Left lung (tissue), 14 donors: ENCODE measurements at places on chromosomes 2 and 18. TPM values are rescaled to one million over a fixed set of nuclear protein-coding genes. Genes with fewer than 3 reads are reported as not detected.

The IL37 gene
- 0.26 TPM for polyA plus RNA-seq

The ABHD3 gene
- 22.1 TPM for polyA plus RNA-seq

The STARD6 gene
- not detected for polyA plus RNA-seq

The NCL gene
- polyA plus RNA-seq = 988 TPM

The NT5C1B gene
- 1.9 TPM for polyA plus RNA-seq

The NXPH2 gene
- polyA plus RNA-seq = 1.1 TPM

The INPP5D gene
- 15.5 TPM for polyA plus RNA-seq

- no peak overlapping the region for H3K4me3 ChIP-seq
- H3K4me1 ChIP-seq = no peaks in the 10 kb centered on the region
- H3K27ac ChIP-seq = peak overlapping the region; percentile 35
- DNase-seq = no peak
Measured at GRCh38 chr18:74841248-74841647, 243.6 kb downstream of the ZNF407 start.

DNA sequence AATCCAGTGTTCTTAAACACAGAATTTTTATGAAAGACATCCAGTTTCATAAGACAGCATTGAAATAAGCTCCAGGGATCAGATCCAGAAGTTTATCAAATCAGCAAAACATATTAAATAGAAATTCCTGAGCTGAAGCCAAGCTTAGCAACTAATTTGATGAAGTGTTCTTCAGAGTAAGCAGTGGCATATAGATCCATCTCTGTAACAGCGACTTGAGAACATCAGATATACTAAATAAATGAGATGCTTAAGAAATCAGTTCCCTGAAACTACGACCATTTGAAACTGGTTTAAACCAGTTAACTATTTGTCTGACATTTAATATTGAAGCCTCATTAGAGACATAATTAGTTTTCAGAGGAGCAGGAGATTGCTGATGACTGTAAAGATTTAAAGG lies 34.1 kb downstream of the PPP1R1C start:
- H3K27ac ChIP-seq = no peak overlapping the region
- H3K4me3 ChIP-seq = no peak overlapping the region
- no peaks in the 10 kb centered on the region for H3K4me1 ChIP-seq
- DNase-seq = no peak

GRCh38 chr2:141497272-141497671 lies 633.5 kb downstream of the LRP1B start:
- H3K4me1 ChIP-seq = no peaks in the 10 kb centered on the region
- no peak overlapping the region for H3K4me3 ChIP-seq
- no peaks in the 10 kb centered on the region for H3K36me3 ChIP-seq
- H3K27ac ChIP-seq = no peak overlapping the region
- DNase-seq = no peak
- no peaks in the 10 kb centered on the region for H3K27me3 ChIP-seq

- H3K4me3 ChIP-seq = no peak overlapping the region
- H3K27me3 ChIP-seq = no peaks in the 10 kb centered on the region
- peak; percentile 2 for DNase-seq
Measured at GRCh38 chr18:52288403-52289004, 51.5 kb upstream of the DCC start.

DNA sequence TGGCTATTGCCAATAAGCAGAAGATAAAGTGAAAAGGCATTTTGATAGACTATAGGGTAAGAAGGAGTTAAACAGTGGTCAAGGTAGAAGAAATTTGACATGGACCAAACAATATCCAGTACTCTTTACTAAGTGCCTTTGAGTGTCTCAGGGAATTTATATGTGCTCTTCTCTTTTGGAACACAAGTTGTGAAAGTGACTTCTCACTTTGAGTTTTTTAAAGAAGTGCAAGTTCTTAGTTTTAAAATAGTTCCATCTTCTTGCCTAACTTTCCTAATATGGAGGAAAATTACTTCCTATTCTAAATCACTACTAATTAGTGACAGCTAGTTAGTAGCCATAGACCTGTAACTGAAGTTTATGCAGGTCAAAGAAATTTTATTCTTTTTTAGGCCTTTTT lies 63.4 kb downstream of the AFTPH start:
- H3K36me3 ChIP-seq = no peaks in the 10 kb centered on the region
- no peaks in the 10 kb centered on the region for H3K27me3 ChIP-seq
- no peak overlapping the region for H3K4me3 ChIP-seq
- no peak overlapping the region for H3K27ac ChIP-seq

DNA sequence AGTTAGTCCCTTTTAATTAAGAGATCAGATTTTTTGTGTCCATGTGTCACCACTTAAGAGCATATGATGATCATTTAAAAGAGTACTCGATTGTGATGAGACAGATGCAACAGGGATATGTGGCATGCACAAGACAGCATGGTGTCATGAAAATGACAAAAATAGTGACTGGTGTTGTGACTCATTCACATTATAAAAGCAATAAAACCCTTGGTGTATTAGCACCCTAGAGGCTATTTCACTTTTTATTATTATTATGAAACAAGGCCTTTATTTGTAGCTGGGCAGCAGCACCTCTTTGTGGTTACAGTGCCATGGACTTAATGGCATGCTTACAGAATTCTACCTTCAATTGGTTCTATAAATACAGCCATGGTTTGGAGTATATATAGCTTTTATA lies 1296.0 kb upstream of the ZEB2 start:
- no peaks in the 10 kb centered on the region for H3K36me3 ChIP-seq
- H3K27me3 ChIP-seq = no peaks in the 10 kb centered on the region
- no peak for DNase-seq
- peaks cover 8% of the 10 kb centered on the region for H3K4me1 ChIP-seq

- H3K4me1 ChIP-seq = peaks cover 49% of the 10 kb centered on the region
- H3K27ac ChIP-seq = peak overlapping the region; percentile 98
- DNase-seq = no peak
- H3K36me3 ChIP-seq = no peaks in the 10 kb centered on the region
- H3K4me3 ChIP-seq = no peak overlapping the region
Measured at GRCh38 chr2:70095720-70096670, 8.7 kb downstream of the PCBP1 start.

- H3K27ac ChIP-seq = no peak overlapping the region
- no peaks in the 10 kb centered on the region for H3K27me3 ChIP-seq
- no peaks in the 10 kb centered on the region for H3K36me3 ChIP-seq
- no peak for DNase-seq
Measured at GRCh38 chr2:15732341-15733077, 140.8 kb downstream of the DDX1 start.

GRCh38 chr18:58364876-58365528 lies 263.9 kb downstream of the ALPK2 start:
- H3K4me3 ChIP-seq = no peak overlapping the region
- H3K4me1 ChIP-seq = peaks cover 26% of the 10 kb centered on the region
- H3K27ac ChIP-seq = no peak overlapping the region

GRCh38 chr2:204331988-204332387 lies 213.3 kb upstream of the PARD3B start:
- no peaks in the 10 kb centered on the region for H3K27me3 ChIP-seq
- H3K4me3 ChIP-seq = no peak overlapping the region
- H3K4me1 ChIP-seq = no peaks in the 10 kb centered on the region
- no peaks in the 10 kb centered on the region for H3K36me3 ChIP-seq
- no peak for DNase-seq
- H3K27ac ChIP-seq = no peak overlapping the region

GRCh38 chr2:88036606-88037005 lies 19.0 kb downstream of the KRCC1 start:
- H3K27ac ChIP-seq = no peak overlapping the region
- no peak overlapping the region for H3K4me3 ChIP-seq
- no peak for DNase-seq
- H3K36me3 ChIP-seq = peaks cover 35% of the 10 kb centered on the region
- peaks cover 7% of the 10 kb centered on the region for H3K4me1 ChIP-seq
- H3K27me3 ChIP-seq = no peaks in the 10 kb centered on the region

DNA sequence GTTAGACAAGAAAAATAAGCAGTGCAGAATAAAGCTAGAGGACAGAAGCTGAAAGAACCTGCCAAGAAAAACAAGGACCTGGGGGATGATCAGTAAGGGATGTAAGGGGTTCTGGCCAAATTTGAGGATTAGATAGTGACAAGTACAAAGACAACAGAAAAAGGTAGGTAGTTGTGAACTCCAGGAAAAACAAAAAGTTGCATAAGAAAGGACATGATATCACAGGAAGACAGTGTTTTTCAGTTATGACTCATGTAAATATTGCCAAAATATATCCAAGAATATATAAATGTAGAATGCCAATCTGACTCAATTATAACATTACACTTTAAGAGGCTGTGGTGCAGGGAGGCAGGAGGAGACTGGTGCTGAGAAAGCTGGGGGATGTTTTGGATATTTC lies 209.8 kb upstream of the SH3BP4 start:
- no peaks in the 10 kb centered on the region for H3K4me1 ChIP-seq
- H3K27me3 ChIP-seq = no peaks in the 10 kb centered on the region
- H3K4me3 ChIP-seq = no peak overlapping the region
- DNase-seq = no peak
- H3K36me3 ChIP-seq = no peaks in the 10 kb centered on the region

- no peaks in the 10 kb centered on the region for H3K4me1 ChIP-seq
- no peaks in the 10 kb centered on the region for H3K36me3 ChIP-seq
- no peak overlapping the region for H3K4me3 ChIP-seq
Measured at GRCh38 chr2:1377473-1377872, 35.8 kb upstream of the TPO start.

DNA sequence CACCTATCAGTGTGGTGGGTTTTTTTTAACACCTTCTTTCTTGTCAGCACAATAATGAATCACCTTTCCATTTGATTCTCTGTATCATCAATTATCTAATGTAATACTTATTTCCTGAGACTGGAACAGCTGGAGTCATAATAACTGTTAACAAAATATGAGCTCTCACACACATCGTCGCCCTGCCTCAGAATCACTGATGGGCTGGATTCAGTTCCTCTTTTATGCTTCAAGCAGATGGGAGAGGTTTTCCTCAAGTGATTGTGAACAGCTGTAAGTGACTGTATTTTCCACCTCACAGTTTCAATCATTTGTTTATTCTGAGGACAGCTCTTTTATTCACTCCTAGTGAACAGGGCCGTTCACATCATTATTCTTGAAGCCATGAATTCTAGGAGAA lies 330.2 kb downstream of the DSC3 start:
- no peak overlapping the region for H3K27ac ChIP-seq
- H3K27me3 ChIP-seq = no peaks in the 10 kb centered on the region
- H3K36me3 ChIP-seq = no peaks in the 10 kb centered on the region
- DNase-seq = no peak
- H3K4me3 ChIP-seq = no peak overlapping the region
- H3K4me1 ChIP-seq = no peaks in the 10 kb centered on the region

GRCh38 chr2:7043690-7044089 lies 126.5 kb downstream of the RNF144A start:
- no peaks in the 10 kb centered on the region for H3K36me3 ChIP-seq
- no peaks in the 10 kb centered on the region for H3K4me1 ChIP-seq
- DNase-seq = no peak
- H3K4me3 ChIP-seq = no peak overlapping the region
- peak overlapping the region; percentile 16 for H3K27ac ChIP-seq

- no peak overlapping the region for H3K4me3 ChIP-seq
- H3K4me1 ChIP-seq = peaks cover 81% of the 10 kb centered on the region
- H3K27ac ChIP-seq = no peak overlapping the region
- no peak for DNase-seq
- H3K27me3 ChIP-seq = no peaks in the 10 kb centered on the region
Measured at GRCh38 chr2:45895241-45895861, 243.9 kb downstream of the PRKCE start.

- H3K36me3 ChIP-seq = peaks cover 2% of the 10 kb centered on the region
- H3K4me3 ChIP-seq = no peak overlapping the region
- peak; percentile 61 for DNase-seq
- peak overlapping the region; percentile 87 for H3K27ac ChIP-seq
- peaks cover 73% of the 10 kb centered on the region for H3K4me1 ChIP-seq
- no peaks in the 10 kb centered on the region for H3K27me3 ChIP-seq
Measured at GRCh38 chr2:65064728-65065552, 8.7 kb downstream of the CEP68 start.

- DNase-seq = no peak
- H3K4me3 ChIP-seq = no peak overlapping the region
- no peaks in the 10 kb centered on the region for H3K4me1 ChIP-seq
- no peak overlapping the region for H3K27ac ChIP-seq
- H3K36me3 ChIP-seq = no peaks in the 10 kb centered on the region
Measured at GRCh38 chr2:218872645-218873358, 7.8 kb upstream of the WNT10A start.

DNA sequence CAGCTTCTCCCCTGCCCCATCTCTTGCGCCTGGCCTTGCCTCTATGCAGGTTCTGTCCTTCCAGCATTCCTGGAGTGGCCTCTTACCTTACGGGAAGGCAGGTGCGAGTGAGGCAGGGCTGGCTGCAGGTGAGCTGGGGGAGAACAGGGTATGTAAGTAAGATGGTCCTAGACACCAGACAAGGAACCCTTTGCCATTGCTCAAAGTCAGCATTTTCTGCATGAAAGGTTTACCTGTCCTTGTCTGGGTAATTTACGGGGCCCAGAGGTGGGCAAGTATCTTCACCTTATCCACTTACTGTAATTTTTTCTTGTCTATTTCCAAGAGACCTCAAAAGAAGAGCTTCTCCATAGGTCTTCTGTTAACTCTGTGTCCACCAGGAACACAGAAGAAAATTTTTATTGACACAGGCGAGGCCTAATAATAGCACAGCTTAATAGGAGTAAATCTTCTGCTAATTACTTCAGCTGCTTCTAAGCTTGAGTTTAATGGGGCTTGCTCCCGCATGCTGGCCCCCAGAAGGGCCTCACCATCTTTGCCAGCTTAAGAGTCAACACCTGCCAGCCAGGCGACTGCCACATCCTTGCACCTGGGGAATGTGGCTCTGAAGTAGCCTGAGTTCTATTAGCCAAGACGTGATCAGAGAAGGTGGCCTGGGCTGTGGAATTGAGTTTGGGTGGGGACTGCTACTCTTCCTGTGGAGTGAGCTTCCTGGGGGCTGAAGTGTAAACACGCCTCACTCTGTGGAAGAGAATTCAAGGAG lies 27.1 kb downstream of the PCARE start:
- H3K36me3 ChIP-seq = no peaks in the 10 kb centered on the region
- H3K4me3 ChIP-seq = no peak overlapping the region
- H3K27me3 ChIP-seq = no peaks in the 10 kb centered on the region
- H3K4me1 ChIP-seq = no peaks in the 10 kb centered on the region

GRCh38 chr2:134120733-134121630 lies 132.9 kb upstream of the MGAT5 start:
- no peaks in the 10 kb centered on the region for H3K36me3 ChIP-seq
- H3K27me3 ChIP-seq = no peaks in the 10 kb centered on the region
- peak overlapping the region; percentile 98 for H3K4me3 ChIP-seq

DNA sequence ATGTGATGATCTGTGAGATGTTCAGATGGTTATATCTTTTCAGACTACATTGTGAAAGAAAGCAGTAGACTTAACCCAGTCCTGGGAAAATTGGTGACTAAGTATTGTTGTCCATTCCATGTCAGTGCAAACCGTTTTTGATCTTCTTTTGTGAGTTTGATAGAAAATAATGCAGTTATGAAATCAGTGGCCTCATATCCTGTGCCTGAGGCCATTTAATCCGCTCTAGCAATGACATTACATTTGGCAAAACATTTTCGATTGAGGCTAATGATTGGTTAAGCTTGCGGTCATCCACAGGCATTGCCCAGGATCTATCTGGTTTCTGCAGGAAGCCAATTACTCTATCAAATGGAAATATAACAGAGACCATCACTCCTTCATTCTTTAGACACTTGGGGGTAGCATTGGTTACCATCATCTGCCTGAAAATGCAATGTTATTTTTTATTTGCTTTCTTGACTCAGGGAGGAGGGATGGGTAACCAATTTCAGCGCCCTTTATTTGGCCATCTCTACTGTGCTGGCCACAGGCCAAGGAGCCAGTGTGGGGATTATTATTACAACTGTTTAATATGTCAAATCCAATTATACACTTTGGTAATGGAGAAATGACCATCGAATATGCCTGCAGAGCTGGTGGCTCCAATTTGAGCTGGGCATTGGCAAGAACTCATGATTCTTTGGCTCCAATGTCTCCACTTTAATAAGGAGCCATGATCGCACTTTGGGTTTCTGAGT lies 33.6 kb downstream of the TRIB2 start:
- H3K27ac ChIP-seq = no peak overlapping the region
- no peaks in the 10 kb centered on the region for H3K27me3 ChIP-seq
- no peaks in the 10 kb centered on the region for H3K36me3 ChIP-seq
- DNase-seq = no peak
- no peak overlapping the region for H3K4me3 ChIP-seq
- H3K4me1 ChIP-seq = no peaks in the 10 kb centered on the region
